Muscle of back (tissue), 13 donors: ENCODE measurements at places on chromosomes 1 and 21. TPM values are rescaled to one million over a fixed set of nuclear protein-coding genes. Genes with fewer than 3 reads are reported as not detected.
A peak's percentile ranks its signal among the peaks of the same experiment; 100 is the strongest.

GRCh38 chr1:194223596-194223995 lies 1037.2 kb upstream of the B3GALT2 start:
- no peak for DNase-seq

DNA sequence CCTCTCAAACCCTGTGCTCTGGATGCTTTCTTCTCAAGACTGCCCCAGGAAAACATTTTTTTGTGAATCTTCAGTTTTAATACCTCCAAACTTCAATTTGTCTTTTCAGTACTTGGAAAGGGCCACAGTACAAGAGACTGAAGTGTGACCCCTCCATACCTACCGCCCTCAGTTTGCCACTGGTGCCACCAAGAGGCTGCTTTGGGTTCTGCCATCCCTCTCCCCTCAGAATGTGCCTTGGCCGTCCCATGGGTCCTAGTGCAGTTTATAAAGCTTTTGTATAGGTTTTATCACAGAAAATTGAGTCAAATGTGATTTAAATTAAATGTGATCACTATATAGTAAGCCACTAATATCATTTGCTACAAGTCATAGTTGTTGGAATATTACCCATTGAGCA lies 60.8 kb upstream of the PGD start:
- DNase-seq = peak; percentile 58

- DNase-seq = no peak
Observed at GRCh38 chr1:88488237-88488636, 195.8 kb upstream of the PKN2 start.

Gene OR10Z1
- 0.04 TPM for polyA plus RNA-seq
